Dermis blood vessel endothelial cell (primary cell): ENCODE measurements at places on chromosomes 6 and 20. TPM values are rescaled to one million over a fixed set of nuclear protein-coding genes. Genes with fewer than 3 reads are reported as not detected.

FOXF2 gene
- total RNA-seq, result not detected in 2 replicates

BCAS1 gene
- total RNA-seq, result not detected in 2 replicates

SYCP2 gene
- total RNA-seq, result 1.7 and 3.1 TPM in 2 replicates

GABRR1 gene
- total RNA-seq, result not detected in 2 replicates

POM121L2 gene
- not detected in 2 replicates for total RNA-seq

SERPINB1 gene
- total RNA-seq, result 32.2 and 57.8 TPM in 2 replicates

DNMT3B gene
- total RNA-seq, result 2.9 and 5.5 TPM in 2 replicates

SLC22A23 gene
- 58.5 and 70.6 TPM in 2 replicates for total RNA-seq
